ENCODE measurements at places on chromosomes 16 and 17.

DNA sequence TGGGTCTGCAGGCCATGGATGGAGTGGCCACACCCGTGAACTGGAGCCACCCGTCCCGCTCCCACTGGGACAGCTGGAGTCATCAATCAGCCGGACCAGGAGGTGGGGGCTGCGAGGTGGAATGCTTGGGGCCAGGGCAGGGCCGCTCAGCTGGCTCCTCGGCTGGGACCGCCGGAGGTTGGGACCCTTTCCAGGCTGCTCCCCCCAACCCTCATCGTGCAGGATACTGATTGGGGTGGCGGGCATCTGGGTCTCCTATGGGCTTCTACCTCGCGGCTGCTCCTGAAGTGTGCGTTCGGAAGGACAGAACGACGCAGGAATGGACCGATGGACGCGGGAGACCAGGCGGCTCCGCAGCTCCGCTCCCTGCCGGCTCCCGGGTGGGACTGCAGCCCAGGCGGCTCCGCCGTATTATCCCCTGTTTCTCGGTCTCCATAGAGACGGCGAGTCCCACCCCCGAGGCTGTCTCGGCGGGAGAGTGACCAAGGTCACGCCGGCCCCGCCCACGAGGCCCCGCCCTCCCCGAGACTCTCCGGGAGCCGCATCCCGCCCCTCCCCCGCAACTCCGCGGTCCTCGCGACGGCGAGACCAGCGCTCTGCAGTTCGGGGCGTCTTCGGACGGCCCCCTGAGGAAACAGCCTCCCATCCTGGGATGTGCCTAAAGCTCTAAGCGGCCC lies at the start of gene TPPP3:
Gene TPPP3, minus strand, starts transcription at position 388 of the 677 bp plus-strand sequence. CDS start 2,387 bp downstream, outside the sequence.
- DNase-seq, result peak; percentile 66

GRCh38 chr17:43383372-43383771 lies 15.4 kb upstream of the ARL4D start:
- no peak for DNase-seq

DNA sequence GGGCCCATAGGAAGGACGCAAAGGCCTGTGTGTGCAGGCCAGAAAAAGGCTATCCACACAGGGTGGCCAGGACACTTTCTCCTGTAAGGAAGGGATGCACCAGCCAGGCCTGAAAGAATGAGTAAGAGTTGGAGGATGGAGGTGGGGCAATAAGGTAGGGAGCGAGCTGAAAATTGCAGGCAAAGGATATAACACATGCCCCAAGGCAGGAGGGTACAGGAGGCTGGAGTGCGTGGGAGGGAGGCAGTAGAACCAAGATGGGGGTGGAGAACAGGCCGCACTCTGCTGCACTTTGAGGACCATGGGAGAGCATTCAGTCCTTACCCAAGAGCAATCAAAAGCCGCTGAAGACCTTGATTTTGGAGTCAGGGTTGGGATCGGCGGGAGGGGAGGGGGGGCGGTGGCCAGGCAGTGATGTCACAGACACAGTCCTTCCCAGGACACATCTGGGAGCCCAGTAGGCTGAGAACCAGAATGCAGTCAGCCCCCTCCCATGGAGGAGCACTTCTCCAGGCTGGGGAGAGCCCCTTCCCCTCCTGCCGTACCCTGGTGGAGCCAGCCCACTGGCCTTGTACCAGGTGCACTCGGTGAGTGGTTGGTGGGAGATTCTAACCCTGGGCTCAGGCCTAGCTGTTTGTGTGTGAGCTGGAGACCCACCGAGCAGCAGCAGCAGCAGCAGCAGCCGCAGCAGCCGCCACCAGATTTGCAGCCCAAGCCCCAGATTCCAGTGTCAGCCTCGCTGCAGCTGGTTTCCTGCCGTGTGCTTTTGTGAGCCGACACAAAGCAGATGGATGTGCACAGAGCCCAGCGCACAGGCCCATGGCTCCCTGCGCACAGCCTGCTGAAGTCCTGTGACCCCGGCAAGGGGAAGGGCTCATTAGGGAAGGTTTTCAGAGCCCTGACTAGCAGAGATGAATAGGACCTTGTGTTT lies 17.5 kb downstream of the ANKRD40 start:
- DNase-seq, result no peak

GRCh38 chr17:58534901-58535421 lies 20.5 kb upstream of the MTMR4 start:
- DNase-seq, result no peak

- DNase-seq, result no peak
Observed at GRCh38 chr17:66275651-66276050, 26.8 kb upstream of the PRKCA start.

DNA sequence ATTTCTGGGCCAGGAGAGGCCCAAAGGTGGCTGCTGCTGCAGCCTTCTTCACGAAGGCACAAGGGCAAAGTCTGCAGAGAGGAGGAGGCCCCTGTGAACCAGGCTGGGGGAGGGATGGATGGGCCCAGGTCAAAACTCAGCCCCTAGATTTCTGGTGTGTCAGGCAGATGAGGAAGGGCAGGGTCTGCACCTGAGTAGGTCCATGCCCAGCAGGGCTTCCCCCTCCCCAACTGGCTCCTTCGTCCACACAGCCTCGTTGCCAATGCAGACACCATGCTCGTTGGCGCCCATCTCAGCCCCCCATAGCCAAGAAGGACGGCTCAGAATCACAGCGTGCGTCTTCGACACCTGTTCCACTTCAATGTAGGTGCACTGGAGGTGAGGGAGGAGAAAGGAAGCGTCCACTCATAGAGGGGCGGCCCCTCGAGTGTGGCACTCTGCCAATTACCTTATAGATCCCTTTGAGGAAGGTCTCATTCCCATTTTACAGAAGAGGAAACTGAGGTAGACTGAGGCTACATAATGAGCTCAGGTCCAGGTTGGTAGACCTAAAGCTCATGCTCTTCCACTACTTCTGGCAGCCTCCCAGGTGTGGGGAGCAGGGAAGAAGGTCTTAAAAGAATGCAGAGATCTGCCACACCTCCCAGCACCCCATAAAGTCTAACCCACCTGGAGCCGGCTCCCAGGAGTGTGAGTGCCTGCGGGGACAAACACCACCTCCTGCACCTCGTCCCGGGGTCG lies 902 bp downstream of the SCRN2 start:
- no peak for DNase-seq

DNA sequence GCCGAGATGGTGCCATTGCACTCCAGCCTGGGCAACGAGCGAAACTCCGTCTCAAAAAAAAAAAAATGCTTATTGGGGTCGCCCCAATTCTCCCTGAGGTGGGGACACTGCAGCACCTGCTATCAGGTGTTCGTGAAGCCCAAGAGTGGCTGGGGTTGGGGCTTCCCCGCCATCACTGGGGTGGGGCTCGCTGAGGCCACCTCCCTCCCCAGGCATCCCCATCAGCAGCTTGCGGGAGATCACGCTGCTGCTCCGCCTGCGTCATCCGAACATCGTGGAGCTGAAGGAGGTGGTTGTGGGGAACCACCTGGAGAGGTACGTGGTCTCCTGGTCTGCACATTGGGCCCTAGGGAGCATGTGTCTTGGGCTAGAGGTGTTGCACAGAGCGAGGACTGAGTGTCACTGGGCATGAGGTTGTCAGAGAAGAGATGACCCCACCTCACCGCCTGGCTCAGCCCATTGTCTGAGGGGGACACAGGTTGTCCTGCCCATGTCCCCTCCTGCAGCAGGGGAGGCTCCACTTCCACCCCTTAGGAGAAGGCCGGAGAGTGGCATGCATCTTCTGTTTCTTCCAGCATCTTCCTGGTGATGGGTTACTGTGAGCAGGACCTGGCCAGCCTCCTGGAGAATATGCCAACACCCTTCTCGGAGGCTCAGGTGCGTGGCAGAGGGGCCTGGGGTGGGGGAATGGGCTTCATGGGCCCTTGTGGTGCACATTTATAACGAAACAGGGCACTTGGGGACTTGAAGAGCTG lies 4.9 kb downstream of the CDK10 start:
- DNase-seq, result no peak

- no peak for DNase-seq
Observed at GRCh38 chr17:42809250-42809649, 10.6 kb downstream of the CNTD1 start.

DNA sequence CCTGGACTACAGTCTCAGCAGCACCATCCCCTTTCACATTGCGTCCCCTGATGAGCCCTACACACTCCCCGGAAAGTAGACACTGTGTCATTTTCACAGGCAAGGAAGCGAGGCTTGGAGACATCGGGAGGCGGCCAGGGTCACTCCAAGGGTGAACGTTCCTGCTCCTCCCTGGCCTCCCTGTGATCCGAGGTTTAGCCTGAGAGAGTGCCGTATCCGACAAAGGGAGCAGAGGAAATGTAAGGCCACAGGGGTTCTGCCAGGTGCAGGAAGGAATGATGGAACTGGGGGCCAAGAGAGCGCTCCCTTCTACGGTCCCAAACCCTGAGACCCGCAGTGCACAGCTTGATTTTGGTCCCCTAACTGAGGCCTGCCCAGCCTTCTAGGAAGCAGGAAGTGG lies 8.0 kb upstream of the PIK3R6 start:
- no peak for DNase-seq

GRCh38 chr17:63495491-63495890 lies 18.6 kb downstream of the ACE start:
- DNase-seq, result no peak

DNA sequence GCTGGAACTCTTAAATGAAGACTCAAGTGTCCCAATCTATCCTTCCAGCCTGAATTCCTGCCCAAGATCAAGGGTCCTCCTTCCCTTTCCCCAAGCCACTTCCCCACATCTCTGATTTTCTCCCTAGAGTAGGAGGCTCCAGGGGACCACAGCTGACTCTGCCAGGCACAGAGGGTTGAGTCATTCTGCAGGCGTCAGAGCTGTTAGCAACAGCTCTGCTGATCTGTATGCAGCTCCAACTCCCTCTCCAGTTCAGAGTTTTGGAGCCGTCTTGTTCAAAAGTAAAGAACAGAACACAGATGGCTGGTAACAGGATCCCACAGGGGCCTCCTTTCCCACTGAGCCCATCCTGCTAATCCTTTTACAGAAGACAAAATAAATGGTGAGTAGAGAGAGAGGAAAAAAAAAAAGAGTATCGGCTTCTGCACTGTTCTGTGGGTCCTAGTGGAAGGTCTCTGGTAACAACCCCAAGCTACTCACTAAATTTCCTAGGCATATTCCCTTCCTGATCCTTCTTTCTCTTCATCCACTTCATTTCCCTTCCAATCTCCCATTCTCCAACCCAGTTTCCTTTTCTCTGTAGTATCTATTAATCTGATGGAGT lies 13.4 kb upstream of the TAOK1 start:
- no peak for DNase-seq

DNA sequence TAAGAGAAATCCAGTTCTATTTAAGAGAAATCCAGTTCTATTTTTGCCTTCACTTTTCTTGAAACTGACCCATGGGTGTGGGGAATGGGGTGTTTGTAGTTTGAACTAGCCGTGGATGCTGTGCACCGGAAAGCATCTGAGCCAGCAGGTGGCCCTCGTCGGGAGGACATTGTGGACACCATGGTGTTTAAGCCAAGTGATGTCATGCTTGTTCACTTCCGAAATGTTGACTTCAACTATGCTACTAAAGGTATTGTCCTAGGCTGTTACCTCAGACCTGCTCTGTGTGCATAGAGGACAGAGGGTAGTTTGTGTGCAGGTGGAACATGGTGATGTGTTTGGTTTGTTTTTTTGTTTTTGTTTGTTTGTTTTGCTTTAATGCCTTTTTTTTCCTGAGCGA lies 3.3 kb downstream of the ATXN2L start:
- DNase-seq, result no peak

- DNase-seq, result no peak
Observed at GRCh38 chr16:31200821-31201568, 1.6 kb downstream of the PYCARD start.

DNA sequence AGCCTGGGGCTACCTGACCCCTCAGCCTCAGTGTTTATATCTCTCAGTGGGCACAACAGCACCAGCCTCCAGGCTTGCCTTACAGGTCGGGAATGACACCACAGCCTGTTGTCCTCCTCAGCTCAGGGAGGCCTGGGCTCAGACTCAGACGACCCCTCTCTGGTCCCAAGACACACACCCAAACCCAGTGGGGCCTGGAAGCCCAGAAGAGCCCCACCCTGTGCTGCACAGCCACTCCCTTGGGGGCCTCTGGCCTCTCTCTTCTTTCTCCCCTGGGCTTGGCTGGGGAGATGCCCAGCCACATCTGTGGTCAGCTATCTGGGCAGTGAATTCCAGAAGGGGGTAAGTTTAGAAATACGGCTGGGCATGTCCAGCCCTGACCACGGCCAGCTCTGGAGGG lies 2.4 kb downstream of the NATD1 start:
- DNase-seq, result no peak

GRCh38 chr17:76645481-76645880 lies 1.9 kb upstream of the ST6GALNAC1 start:
- no peak for DNase-seq

GRCh38 chr16:17194190-17194780 lies 276.5 kb downstream of the XYLT1 start:
- DNase-seq, result peak; percentile 50

DNA sequence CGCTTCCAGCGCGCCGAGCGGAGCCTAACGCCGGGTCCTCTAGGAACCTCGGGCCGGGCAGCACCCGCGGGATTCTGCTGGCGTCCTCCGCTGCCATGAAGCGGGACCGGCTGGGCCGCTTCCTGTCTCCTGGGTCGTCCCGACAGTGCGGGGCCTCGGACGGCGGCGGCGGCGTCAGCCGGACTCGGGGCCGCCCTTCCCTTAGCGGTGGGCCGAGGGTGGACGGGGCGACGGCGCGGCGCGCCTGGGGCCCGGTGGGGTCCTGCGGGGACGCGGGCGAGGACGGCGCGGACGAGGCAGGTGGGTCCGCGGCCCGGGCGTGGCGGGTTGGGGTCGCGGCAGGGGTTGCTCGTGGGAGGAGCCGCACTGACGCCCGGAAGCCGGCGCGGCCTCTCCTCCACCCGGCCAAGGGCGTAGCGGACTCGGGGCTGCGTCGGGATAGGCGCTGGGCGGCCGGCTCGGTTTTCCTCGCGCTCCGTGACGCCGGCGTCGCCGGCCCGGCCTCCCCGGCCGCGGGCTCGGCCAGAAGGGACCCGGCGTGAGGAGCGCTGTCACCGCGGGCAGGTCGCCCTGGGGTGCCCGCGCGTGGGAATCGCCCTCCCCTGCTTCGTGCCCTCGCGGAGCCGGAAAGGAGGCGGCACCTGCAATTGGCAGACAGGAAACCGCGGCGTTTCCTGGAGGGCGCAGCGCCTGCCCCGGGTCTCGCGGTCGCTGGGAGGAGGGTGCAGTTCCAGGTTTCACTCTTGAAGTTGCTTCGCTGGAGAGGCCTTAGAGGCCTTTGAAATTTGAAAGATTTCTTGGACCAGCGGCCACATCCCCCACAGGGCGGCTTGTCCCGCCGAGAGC lies 432 bp downstream of the ZNF276 start:
- DNase-seq, result no peak

All from GM13977 (cell line).